Fibroblast of mammary gland (primary cell): ENCODE measurements at places on chromosomes 16 and 17.

GRCh38 chr17:6186998-6187397 is 116.8 kb downstream of the WSCD1 start:
- DNase-seq, result no peak

DNA sequence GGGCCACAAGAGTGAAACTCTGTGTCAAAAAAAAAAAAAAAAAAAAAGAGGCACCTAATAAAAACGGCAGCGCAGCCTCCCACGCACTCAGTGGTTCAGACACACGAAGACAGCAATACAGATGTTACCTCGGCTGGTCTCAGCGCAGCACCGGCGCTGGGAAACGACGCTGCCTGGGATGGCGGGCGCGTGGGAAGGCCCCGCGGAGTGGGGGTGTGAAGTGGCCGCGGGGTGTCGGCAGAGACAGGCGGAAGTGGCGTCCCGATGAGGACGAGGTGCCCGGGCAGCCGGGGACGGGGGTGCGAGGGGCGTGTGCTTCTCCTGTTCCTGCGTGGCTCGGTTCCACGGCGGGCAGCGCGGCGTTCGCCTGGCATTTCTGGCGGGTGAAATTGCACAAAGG is 179.4 kb downstream of the BANP start:
- DNase-seq, result no peak

DNA sequence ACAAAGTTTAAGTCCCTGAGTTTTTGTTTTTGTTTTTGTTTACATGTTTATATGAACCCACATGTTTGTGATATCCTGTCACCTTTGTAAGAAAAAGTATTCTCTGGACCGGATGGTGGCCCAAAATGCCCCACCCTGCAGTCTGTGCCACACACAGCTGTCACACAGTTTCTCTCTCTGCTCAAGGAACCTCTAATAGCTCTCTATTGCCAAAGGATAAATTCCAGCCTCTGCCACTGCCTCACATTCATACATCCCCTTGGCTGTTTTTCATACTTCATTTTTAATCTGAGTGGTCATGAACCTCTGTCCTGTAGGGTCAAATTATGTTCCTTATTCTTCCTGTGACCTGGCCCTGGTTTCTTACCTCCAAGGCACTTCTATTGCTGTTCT is 520.3 kb upstream of the CDH5 start:
- no peak for DNase-seq

- DNase-seq, result no peak
Observed at GRCh38 chr17:75572713-75573539, 14.7 kb upstream of the MYO15B start.

DNA sequence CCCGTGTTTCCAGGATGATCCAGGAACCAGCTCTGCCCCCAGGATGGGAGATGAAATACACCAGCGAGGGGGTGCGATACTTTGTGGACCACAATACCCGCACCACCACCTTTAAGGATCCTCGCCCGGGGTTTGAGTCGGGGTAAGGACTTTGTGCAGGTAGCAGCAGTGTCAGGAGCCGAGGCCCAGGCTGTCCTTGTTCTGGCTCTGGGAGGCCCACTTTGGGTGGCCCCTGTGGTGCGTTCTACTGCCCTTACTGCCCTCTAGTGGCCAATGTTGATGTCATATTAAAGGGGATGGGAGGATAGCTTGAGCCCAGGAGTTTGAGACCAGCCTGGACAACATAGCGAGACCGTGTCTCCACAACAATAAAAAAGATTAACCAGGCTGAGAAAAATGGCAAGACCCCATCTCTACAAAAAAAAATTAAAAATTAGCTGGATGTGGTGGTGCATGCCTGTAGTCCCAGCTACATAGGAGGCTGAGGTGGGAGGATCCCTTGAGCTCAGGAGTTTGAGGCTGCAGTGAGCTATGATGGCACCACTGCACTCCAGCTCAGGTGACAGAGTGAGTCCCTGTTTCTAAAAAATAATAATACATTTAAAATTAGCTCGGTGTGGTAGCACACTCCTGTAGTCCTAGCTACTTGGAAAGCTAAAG is 20.9 kb upstream of the CLEC18A start:
- peak; percentile 69 for DNase-seq

- DNase-seq, result no peak
Observed at GRCh38 chr17:74862108-74862901, 2.6 kb upstream of the GRIN2C start.

DNA sequence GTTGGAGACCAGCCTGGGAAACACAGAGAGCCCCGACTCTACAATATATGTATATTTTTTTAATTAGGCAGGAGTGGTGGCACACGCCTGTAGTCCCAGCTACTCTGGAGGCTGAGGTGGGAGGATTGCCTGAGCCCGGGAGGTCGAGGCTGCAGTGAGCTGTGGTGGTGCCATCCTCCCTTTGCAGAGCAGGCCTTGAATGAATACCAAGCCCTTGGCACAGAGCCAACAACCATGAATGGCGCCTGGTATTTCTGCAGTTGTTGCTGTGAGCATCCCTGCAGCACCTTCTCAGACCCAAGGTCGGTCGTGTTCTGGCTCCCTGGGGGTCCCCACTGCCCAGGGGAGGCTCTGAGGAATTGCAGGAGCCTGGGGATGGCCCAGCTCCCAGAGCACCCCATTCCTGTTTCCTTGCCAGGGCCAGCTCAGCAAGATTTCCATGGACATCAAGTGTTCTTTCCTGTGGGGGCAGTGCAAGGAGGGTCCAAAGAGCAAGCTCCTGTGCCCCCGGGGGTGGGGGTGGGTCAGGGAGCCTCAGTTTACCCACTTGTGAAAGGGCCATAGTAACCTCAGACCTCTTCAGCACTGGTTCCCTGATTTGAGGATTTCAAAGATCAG is 25.6 kb upstream of the RMI2 start:
- no peak for DNase-seq

GRCh38 chr16:75590920-75591843 is 25.0 kb downstream of the GABARAPL2 start:
- DNase-seq, result peak; percentile 75

GRCh38 chr16:381789-382717 is at the start of gene PGAP6:
Gene PGAP6 (minus strand): TSS chr16:381978. CDS start chr16:381821, 157 bp downstream.
- DNase-seq, result no peak

DNA sequence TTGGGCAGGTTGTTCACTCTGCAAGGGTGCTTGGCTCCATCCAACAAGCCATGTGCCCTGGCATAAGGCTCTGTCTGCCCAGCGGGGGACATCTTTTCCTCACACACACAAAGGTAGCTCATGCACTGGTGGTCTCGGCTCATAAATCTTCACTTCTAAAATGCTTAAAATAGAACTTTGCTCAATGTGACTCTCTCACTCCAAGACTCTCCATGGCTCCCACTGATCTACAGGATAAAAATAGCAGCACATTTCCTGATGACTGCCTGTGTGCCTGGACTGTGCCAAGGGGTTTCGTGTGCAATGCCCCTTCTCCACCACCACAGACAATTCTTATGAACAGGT is 15.1 kb upstream of the CIBAR2 start:
- DNase-seq, result no peak

- no peak for DNase-seq
Observed at GRCh38 chr17:34182036-34182803, 72.9 kb upstream of the CCL2 start.

DNA sequence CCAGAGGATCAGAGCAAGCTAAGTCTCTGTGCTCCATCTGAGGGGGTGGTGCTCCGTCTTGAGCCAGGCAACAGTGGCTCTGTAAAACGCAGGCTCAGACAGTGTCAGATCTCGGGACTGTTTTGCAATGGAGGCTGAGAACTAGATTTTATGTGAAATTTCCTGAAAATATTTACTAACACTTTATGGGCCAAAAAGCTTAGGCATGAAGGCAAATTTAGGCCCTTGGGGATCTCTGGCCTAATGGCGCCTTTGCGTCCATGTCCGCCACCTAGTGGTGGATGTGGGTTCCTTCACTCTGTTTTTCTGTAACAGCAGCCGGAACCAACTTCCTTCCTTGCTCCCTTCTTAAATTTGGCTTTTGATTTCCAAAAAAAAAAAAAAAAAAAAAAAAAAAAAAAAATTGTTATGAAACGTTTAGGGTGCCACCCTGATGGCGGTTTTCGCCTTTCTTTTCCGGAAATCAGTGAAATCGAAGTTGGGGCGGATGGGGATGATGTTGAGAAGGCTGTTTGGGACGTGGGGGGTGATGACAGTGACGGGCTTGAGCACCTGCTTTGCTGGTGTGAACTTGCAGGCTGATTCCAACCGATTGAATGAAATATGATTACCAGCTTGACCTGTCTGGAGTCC is 14.0 kb upstream of the ELAC2 start:
- DNase-seq, result peak; percentile 59

GRCh38 chr17:3795390-3796102 is 5.4 kb downstream of the ITGAE start:
- no peak for DNase-seq

- peak; percentile 39 for DNase-seq
Observed at GRCh38 chr17:76000016-76000754, 470 bp upstream of the CDK3 start.

DNA sequence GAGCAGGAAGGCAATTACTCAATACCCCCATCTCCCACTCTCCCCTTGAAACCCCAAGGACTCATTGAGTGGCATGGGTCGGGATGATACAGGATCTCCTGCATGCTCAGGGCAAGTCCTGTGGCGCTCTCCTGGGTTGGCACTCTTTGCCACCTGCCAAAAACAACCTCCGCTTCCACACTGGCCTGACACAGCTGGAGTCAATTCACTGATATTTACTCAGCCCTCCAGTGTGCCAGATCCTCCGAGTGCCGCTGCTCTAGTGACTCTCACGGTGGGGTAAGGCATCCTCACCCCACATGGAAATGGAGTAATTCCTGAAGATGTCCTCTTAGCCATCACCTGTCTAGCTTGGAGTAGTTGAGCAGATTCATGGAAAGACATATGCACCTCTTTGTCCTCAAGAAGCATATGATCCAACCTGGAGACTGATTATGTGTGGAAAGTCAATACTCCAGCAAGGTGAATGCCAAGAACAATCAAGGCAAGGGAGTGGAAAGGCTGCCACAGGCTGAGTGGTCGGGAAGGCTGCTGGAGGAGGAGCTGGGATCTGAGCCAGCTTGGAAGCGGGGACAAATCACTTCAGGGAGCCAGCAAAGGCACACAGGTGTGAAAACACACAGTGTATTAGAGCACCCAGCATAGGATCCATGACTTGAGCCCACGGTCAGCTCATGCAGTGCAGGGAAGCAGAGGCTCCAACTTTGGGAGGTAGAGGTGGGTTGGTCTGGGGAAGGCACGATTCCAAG is 12.6 kb upstream of the GOSR2 start:
- no peak for DNase-seq

DNA sequence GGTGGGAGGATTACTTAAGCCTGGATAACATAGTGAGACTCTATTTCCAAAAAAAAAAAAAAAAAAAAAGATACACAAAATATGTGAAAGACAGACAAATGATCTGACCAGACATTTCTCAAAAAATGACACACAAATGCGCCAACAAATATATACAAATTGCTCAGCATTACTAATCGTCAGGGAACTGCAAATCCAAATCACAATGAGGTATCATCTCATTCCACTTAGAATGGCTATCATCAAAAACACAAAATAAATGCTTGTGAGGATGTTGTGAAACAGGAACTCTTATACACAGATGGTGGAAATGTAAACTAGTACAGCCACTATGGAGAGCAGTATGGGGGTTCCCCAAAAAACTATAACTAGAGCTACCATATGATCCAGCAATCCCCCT is 62.4 kb downstream of the STX8 start:
- DNase-seq, result peak; percentile 28

DNA sequence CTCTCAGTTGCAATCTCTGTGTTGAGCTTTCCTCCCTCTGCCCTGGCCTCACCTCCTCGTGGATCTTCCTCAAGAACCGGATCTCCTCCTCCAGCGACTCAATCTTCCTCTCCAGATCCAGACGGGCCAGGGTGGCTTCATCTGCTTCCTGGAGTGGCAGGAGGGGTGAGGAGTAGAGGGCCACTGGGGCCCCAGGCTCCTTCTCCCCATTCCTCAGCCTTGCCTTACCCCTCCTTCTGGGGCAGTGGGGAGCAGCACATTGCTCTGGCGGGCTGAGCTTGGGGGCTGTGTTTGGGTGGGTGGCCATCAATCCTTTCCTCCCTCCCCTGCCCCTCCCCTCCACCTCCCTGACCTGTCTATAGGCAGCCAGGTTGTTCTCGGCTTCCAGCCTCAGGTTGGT is 1.6 kb downstream of the GFAP start:
- no peak for DNase-seq

DNA sequence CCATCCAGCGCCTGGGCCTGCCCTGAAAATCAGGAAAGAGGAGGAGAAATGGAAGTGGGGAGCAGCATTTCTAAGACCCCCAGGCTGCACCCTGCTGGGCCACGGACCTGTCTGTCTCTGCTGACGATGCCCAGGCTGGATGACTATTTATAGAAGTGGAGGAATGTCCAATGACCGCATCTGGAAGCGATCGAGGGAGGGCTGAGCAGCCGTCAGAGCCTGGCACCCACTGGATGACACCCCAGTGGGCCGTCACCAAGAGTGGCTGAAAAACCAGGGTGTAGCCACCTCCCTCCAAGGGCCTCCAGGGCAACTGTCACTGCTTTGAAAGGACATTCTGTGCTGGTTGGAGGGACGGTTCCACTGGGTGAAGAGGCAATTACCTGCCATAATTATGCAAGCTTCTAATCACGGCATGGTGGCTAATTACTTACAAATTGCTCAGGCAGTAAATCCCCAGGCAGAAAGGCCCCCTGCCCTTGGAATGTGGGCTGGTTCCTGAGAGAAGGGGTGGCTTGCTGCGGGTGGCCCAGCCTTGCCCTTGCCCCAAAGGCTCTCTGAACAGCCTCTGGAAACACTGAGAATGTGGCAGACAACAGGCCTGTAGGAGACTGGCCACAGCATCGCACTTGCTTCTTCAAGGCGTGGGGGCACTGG is 332.1 kb downstream of the C16orf95 start:
- DNase-seq, result no peak

DNA sequence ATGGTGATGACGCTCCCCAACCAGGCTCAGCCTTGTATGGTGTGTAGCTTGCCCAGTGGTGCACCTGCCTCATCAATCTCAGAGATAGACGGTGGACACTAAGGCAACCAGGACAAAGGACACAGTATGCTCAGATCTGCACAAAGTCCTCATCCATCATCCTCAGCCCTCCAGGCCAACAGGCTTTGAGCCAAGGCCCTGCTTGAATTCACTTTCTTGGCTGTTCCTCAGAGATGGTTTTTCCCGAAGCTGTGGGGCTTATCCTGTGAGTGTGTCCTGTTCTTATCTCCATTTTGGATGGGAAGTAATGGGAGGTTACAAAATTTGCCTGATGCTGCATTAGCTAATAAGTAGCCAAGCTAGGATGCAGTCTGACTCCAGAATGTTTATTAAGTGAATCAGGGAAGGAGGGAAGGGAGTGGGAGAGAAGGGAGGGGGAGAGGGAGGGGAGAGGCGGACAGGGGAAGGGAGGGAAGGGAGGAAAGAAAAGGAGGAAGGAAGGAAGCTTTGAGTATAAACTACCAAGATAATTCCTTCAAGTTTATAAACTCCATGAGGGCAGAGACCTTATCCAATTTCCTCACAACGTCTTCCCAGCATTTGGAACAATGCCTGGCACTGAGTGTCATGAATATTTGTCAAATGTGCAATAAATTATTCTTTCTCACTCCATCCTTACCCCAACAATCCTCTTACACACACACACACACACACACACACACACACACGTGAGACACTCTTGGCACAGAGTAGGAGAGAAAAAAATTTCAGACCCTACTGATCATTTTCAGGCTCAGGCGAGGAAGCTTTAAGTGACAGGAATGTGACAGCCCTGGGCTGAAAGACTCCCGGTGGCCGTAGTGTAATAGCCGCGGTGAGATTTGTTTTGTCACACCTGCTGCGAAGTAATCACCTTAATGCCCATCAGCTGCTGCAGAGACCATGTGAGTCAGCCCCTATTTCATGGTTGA is 84.3 kb downstream of the BMERB1 start:
- peak; percentile 63 for DNase-seq
